ENCODE measurements at places on chromosomes 4 and X.
A peak's percentile ranks its signal among the peaks of the same experiment; 100 is the strongest.

DNA sequence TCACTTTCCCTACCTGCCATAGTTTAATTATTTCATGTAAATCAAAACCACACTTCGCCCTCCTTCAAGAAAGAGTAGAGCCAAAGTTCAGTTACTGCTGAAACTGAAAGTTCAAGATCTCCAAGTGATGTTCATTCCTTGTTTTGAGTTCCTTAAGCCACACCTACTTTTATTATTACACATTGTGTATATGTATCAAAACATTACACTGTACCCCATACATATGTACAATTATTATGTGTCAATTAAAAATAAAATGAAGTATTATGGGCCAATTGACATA lies 892.3 kb upstream of the NDST4 start:
- DNase-seq, result no peak

GRCh38 chr4:156265407-156265806 lies 311.7 kb upstream of the CTSO start:
- no peak for DNase-seq

DNA sequence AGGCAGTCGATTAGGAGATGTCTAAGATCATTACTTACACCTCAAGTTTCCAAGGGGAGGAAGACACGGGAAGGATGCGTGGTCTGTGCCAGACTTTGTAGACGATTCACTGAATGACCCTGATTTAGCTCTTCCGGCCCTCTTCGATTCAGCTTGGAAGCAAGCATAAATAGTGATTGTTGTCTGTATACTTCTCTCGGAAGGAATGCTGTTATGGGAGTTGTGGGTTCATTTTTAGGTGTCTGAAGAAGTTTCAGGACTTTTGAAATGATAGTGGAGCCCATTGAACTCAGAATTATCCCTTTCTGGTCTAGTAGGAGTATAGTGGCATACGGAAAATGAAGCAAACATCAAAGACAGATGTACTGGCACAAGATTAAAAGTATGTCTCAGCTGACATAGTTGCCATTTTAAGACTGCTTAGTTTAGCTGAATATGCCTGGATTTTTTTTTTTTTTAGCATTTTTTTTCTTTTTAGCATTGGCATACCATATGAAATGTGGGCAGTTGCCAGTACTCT lies 1.0 kb upstream of the ANKRD17 start:
- no peak for DNase-seq

- DNase-seq, result no peak
Observed at GRCh38 chr4:124970011-124970410, 257.5 kb upstream of the ANKRD50 start.

GRCh38 chr4:25449270-25449669 lies 72.2 kb downstream of the ANAPC4 start:
- no peak for DNase-seq

DNA sequence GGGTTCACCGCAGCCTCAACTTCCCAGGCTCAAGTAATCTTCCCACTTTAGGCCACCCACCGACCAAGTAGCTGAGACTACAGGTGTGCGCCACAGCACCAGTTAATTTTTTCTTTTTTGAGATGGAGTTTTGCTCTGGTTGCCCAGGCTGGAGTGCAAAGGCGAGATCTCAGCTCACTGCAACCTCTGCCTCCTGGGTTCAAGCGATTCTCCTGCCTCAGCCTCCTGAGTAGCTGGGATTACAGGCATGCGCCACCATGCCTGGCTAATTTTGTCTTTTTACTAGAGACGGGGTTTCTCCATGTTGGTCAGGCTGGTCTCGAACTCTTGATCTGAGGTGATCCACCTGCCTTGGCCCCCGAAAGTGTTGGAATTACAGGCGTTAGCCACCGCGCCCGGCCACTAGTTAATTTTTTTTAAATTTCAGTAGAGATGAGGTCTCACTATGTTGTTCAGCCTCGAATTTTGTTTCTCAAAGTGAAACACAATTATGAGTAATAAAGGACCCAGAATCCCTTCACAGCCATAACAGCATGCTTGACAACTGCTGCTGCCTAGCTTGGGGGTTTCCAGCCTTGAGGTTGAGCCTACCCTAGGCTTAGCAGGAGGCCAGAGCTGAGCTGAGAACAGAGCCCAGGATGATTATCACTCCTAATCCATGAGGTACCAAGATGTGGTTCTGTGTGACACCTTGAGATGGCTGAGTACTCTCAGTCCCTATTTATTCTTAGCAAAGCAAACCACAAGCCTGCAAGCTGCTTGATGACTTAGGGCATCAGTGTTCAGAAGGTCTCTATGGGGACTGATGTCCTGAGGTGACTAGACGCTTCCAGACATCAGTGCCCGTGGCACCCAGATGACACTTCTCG lies 41.6 kb upstream of the NKRF start:
- DNase-seq, result peak; percentile 60

DNA sequence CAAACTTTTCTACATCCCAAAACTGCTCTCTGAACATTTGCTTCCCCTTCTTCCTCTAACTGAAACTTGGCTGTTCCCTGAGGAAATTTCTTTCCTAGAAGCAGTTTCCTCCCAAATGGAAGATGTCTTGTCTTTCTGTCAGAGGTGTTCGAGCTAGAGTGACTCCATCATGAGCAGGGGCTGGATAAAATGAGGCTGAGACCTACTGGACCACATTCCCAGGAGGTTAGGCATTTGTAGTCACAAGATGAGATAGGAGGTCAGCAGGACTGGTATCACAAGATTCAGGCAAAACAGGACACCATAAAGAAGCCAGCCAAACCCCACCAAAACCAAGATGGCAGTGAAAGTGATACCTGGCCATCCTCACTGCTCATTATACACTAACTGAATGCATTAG lies 35.8 kb upstream of the PGRMC2 start:
- DNase-seq, result no peak

- no peak for DNase-seq
Observed at GRCh38 chr4:143393195-143393594, 56.5 kb downstream of the GAB1 start.

DNA sequence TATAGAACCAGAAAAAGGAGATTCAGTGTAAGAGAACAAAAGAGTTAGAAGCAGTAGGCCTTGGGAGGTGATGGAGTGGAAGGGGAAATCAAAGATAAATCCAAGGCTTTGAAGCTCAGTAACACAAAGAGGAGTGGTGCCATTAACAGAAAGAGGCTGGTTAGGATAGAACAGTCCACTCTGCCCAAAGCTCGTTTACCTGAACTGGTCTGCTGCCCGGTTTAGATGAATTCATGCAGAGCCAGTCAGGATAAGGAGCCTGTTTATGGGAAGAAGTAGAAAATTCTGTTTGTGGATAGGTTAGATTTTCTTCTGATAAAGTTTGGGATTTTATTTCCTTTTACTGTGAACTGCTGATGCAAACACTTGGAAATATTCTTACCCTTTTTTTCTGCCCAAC lies 80.6 kb downstream of the HMGB2 start:
- DNase-seq, result no peak

DNA sequence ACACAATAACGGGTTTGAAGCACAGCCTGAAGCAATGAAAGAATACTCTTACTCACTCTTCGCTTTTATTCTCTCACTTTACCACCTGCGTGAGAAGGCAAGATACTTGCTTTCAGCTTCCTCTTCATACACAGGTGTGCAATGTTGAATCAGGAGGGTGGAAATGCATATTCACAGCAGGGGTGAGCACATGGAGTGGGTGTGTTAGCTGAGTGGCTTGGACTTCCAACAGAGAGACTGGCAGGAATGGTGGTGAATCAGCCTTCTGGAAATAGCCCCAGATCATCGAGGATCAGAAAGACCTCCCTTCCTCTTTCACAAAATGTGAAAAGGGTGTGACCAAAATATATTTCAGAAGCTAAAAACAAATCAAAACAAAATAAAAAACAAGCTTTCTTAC lies 521.2 kb downstream of the STIM2 start:
- no peak for DNase-seq

GRCh38 chr4:105135785-105136184 lies 10.9 kb upstream of the TET2 start:
- DNase-seq, result no peak

DNA sequence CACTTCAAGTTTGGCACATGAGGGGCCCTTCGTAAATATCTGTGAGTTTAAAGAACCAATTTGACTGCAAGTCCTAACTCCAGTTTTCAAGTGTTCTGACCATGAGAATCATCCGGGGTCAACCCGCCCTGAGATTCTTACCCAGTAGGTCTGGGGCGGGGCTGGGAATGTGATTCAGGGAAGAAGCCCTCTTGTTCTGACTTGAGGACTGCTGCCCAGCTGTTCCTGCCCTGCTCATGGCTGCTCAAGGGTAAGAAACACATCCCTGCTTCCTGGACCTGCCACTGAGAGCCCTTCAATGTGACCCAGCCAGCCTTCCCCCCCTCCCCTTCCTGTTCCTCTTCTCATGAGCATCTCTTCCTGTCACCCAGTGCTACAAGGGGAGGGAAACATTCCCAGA lies 92.7 kb upstream of the PGRMC2 start:
- no peak for DNase-seq

- no peak for DNase-seq
Observed at GRCh38 chrX:72088761-72089160, 43.0 kb downstream of the RTL5 start.

DNA sequence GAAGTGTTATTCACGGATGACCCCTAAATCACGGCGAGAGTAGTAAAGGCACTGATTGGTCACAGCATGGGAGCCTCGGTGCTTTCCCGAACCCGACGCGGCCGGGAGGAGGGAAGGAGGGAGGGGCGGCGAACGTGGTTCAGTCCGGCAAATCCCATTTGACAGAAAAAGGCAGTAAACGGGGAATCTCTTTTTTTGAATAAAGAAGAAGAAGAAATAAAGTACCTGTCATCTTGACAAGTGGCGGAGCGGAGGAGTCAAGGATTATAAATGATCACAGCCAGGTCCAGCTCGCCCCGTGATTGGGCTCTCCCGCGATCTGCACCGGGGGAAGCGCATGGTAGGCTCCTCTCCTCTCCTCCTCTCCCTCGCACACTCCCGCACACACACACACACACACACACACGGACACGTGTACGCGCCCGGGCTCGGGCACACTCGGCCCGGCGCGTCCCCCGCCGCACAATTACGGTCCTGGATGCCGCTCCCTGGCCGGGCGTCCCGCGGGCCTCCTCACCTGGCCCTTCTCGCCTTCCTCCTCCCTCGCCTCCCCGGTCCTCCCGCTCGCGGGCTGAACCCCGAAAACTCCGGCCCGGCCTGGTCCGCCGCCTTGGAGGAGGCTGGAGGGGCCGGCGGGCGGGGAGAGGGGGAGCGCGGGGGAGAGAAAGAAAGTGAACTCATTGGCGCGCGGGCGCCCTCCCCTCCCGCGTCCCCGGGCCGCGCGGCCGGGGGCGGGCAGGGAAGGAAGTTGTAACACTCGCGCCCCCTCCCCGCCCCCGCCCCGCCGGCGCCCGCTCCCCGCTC lies 99.2 kb upstream of the TENM3 start:
- no peak for DNase-seq

GRCh38 chr4:141391293-141391692 lies 170.6 kb downstream of the ZNF330 start:
- no peak for DNase-seq

- DNase-seq, result no peak
Observed at GRCh38 chr4:35163168-35163567, 1081.1 kb downstream of the ARAP2 start.

DNA sequence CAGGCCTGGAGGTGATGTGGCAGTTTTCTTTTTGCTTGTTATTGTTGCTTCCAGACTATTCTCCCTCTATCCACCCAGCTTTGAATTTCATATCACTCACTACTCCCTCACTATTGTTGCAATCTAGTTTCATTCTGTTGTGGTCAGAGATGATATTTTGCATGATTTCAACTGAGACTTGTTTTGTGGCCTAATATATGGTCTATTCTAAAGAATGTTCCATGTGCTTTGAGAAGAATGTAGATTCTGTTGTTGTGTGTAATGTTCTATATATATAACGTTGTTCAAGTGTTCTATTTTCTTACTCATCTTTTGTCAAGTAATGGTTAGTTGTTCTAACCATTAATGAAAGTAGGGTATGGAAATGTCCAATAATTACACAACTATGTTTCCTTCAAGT lies 59.0 kb downstream of the THOC2 start:
- no peak for DNase-seq

GRCh38 chrX:17758382-17758781 lies 21.1 kb downstream of the SCML1 start:
- no peak for DNase-seq

DNA sequence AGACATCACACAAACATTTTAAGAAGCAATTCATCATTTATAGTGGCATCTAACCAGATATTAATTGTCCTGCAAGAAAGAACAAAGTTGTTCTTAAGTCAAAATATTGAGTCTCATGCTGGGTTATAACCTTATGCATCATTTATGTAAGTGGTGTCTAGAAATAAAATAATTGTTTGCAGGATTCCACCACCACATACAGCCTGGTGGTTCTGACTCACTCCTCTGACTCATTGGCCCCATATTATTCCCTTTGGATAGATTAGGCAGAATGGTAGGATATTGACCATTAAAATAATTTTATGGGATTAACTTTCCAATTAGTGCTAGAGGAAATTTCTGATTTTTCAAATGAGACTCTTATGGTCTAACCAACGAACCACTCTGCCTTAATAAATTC lies 384.5 kb downstream of the GRXCR1 start:
- DNase-seq, result no peak

- DNase-seq, result no peak
Observed at GRCh38 chr4:145697332-145697731, 17.4 kb downstream of the C4orf51 start.

- DNase-seq, result peak; percentile 57
Observed at GRCh38 chr4:56656346-56656643, 24.8 kb downstream of the HOPX start.

DNA sequence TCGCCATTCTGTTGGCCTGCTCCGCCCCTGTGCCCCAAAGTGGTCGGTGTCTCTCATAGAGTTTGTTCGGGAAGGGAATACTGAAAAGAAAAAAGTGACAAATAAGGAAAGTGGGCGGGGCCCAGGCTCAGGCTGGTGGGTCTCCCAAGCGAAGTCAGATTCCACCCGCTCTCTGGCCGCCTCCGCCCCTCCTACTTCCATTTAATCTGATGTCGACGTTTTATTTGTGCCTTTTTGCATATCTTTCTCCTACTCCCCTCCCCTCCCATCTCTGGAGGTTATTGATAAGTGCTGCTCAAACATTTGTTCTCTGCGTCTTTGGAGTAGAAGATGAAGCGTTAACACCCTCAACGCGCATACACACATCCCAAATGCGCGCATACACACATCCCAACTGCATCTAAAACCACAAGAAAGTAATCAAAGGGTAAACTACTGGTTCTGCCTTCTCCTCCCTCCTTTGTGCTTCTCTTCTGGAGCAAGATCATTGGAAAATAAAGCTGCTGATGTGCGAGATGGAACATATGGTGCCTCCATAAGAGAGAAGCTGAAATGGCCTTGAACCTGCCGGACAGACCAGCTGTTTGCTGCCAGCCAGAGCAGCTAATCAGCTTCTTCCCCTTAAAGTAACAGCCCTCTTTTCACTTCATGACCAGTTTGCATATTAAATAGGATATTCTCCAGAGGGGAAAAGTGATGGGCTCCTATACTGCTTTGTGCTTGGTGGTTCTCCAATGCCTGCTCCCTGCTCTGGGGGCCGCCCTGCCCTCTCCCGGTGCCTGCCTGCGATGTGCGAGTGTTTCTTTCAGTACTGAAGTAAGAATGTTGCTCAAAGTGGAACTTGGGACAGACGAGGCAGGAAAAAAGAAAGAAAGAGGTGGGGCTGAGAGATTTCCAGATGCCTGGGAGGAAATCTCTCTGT lies 3.1 kb downstream of the MAMLD1 start:
- no peak for DNase-seq

Measured in activated naive CD4-positive, alpha-beta T cell treated with anti-CD3 and anti-CD28 coated beads, Interleukin-2, amount 50 U/mL, for 72 hours (primary cell).